ENCODE measurements at places on chromosomes 6 and 20. TPM values are rescaled to one million over a fixed set of nuclear protein-coding genes. Genes with fewer than 3 reads are reported as not detected.

The DTNBP1 gene
- 11.6 TPM for total RNA-seq

The TCF21 gene
- total RNA-seq, result 0.52 TPM

The ARHGAP40 gene
- not detected for total RNA-seq

The RHAG gene
- not detected for total RNA-seq

The DNMT3B gene
- 5.0 TPM for total RNA-seq

The TGM3 gene
- not detected for total RNA-seq

The TNFRSF21 gene
- total RNA-seq, result 244 TPM

The THBD gene
- 14.2 TPM for total RNA-seq

The CLDN20 gene
- not detected for total RNA-seq

The GSTA1 gene
- 0.38 TPM for total RNA-seq

The BANF2 gene
- not detected for total RNA-seq

All from astrocyte (in vitro differentiated cells and primary cell).